NCI-H187 treated with DMSO at 0.1 percent for 48 hours (cell line): ENCODE measurements at places on chromosomes 7 and 10.

DNA sequence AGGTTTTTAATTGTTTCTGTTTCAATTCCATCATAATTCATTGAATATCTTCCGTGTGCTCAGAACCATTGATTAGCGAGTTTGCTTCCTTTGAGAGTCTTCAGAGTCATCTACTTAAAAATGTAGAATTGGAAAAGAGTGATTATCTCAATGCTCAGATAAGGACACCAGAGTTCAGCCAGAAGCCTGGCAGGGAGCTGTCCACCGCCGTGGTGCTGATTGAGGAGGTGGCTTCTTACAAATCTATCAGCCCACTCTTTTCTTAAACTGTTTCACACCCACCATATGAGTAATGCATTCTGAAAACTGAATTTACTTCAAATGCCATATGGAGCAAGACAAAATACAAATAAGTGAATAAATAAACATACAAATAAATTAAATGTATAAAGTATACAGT is 79.3 kb downstream of the INSYN2A start:
- DNase-seq, result no peak

DNA sequence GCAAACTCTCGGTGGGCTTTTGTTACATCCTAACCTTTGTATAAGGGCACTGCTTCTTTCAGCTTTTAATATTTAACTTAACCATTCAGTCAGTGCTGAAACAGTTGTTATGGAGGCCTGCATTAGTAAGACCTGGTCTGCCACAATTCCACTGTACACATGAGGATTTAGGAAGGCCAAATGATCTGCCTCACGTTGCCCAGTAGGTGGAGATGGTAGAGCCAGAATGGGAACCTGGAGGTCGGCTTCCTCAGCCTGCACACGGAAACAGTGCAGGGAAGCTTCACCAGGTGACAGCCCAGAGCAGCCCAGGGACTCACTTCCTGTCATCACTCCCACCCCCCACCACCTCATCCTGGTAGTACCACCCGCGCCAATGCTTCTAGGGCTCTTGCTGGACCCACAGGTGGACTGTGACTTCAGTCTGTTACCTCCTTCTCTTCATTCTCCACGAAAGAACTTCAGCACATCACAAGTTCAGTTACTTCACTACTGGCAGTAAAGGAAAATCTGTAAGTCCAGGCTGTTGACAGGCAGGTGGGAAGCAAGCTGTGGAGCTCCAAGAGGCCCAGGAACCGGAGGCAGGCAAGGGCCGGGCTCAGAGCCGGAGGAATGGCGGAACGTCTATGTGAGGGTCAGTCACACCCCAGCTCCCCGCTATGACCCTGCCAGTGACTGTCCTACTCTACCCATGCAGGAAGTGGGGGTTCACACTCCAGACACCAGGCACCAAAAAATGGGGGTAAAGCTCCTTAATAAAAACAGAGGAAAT is 480.3 kb upstream of the C7orf33 start:
- no peak for DNase-seq

DNA sequence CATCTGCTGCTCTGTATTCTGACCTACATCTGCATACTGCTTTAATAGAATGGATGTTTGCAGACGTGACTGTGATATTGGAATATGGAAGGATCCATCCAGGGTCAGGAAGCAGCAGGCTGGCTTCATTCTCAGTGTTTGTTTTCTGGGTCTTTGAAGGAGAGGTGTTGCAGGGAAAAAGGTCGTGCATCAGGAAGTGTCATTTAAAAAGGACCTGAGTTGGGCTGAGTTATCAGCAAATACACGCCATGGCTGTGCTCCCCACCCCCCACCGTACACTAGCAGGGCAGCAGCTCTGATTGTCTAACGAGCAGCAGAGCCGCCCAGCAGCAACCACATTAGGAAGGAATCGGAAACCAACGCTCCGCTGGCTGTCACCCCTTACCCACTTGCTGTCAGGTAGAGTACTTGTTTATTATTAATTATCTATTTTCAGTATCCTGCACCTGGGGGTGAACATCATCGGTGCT is 63.1 kb upstream of the STEAP1B start:
- no peak for DNase-seq

GRCh38 chr7:37993060-37993501 is 72.6 kb downstream of the EPDR1 start:
- DNase-seq, result no peak

GRCh38 chr7:30886608-30887011 is 25.0 kb upstream of the AQP1 start:
- DNase-seq, result no peak

DNA sequence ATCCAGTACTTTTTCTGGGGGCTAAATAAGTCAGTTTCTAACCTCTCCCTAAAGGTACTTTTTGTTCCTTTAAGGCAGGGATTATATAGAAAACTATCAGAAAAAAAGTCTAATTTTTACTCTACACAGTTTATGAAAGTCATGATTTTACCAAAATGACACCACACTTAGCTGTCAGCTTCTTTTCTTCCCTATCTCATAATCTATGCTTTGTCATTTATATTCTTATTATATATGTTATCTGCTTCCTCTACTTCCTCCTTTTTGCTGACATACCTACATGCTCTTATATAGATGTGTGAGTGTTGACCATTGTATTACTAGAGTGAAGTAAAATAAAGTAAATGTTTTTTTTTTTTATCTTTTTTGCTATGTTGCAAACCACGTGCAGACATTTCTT is 203.9 kb upstream of the CHRM2 start:
- no peak for DNase-seq

- DNase-seq, result no peak
These were observed 249.0 kb downstream of the TNS3 start for GRCh38 chr7:47332681-47333553.

DNA sequence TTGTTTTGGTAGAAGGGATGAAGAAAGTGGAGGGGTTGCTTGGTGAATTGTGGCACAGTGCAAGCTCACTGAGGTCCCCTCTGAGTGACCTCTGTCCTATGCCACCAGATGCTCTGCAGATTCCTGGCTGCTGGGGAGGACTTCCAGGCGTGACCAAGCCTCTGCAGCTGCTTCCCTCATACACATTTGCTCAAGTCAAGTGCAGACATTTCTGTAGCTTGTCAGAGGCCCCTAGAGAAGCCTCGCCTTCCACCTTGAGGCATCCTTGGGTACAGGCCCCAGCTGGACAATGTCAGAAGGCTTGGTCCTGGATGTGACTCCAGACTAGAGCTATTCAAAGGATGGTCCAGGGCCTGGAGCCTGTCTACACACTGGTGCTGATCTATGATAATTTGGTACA is 464.2 kb downstream of the PLXNA4 start:
- no peak for DNase-seq

- DNase-seq, result no peak
These were observed 22.5 kb upstream of the VAX1 start for GRCh38 chr10:117160567-117160966.

GRCh38 chr10:7184660-7185366 is 226.0 kb downstream of the SFMBT2 start:
- DNase-seq, result no peak

DNA sequence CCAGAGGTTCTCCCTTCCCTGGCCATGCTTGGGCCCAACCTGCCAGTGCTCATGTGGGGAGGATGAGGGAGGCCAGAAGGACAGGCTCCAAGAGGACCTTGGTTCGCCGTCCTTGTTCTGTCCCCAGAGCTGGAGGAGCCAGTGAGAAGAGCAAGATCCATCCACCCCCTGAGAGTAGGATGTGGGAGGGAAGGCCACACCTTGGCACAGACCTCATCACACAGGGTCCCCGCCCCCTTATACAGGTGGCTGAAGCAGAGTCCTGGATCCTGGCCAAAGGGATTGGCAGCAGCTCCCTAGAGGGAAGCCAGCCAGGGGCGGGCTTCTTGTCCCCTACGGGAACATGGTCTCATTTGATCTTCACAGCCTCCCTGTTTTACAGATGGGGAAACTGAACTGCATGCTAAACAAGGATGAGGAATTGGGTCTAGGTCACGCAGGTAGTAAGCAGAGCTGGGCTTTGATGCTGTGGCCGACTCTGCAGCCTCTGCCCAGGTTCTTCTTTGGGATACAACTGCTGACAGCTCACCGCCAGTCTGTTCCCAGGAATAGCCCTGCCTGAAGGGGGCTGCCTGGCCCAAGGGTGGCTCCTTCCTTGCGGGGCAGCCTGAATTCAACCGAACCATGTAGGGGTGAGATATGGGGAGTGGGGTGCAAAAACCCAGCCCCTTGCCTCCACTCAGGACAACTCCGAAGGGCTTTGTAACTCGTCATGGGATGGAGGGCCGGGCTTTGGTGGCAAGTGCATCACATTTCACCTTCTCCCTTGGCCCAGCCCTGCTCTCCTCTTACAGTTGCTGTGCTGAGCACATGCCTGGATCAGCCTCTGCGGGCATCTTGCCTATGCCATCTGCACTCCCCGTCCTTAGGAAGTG is 62.2 kb upstream of the KDM7A start:
- DNase-seq, result peak; percentile 76

DNA sequence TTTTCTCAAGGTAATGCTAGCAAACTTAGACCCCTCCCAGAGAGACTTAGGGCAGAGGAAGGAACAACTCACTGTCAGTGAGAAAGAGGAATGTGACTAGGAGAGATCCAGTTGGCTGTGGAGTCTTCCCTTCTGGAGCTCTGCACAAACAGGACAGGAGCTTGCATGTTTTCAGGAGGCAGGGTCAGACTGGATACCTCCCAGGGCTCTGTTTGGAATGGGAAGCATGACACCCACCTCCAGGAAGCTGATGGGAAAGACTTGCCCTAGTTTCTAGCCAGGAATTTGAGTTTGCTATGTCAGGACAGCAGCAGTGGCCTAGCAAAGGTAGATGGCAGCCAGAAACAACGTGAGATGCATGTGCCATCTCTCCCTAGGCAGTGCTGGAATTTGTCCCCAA is 40.6 kb downstream of the GHRHR start:
- no peak for DNase-seq

- no peak for DNase-seq
These were observed 10.3 kb downstream of the TYW1 start for GRCh38 chr7:67006965-67007364.
